ENCODE measurements at places on chromosomes 3 and 15. TPM values are rescaled to one million over a fixed set of nuclear protein-coding genes. Genes with fewer than 3 reads are reported as not detected.
A peak's percentile ranks its signal among the peaks of the same experiment; 100 is the strongest.

ZIC4 gene
- 1.6 TPM for total RNA-seq

FOXL2 gene
- total RNA-seq, result 3.7 TPM

CDHR4 gene
- not detected for total RNA-seq

CCDC9B gene
- 16.9 TPM for total RNA-seq

ZNF80 gene
- not detected for total RNA-seq

CHRNB4 gene
- total RNA-seq, result not detected

DNA sequence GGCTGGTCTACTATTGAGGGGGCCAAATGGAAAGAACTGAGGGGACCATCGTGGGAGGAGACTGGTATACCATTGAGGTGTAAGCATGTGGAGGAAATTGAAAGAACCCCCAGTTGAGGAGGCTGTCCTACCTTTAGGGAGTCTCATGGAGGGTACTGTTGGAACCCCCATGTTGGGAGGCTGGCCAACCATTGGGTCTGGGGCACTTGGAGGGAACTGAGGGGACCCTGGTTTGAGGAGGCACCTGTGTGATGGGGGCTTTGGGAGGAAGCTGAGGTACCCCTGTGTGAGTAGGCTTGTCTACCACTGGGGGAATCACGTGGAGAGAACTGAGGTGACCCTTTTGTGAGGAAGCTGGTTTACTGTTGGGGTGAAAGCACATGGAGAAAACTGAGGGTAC, 157.5 kb downstream of the FBLN2 start:
- DNase-seq, result no peak

- DNase-seq, result no peak
These were observed 177.6 kb downstream of the GHSR start for GRCh38 chr3:172270557-172271166.

DNA sequence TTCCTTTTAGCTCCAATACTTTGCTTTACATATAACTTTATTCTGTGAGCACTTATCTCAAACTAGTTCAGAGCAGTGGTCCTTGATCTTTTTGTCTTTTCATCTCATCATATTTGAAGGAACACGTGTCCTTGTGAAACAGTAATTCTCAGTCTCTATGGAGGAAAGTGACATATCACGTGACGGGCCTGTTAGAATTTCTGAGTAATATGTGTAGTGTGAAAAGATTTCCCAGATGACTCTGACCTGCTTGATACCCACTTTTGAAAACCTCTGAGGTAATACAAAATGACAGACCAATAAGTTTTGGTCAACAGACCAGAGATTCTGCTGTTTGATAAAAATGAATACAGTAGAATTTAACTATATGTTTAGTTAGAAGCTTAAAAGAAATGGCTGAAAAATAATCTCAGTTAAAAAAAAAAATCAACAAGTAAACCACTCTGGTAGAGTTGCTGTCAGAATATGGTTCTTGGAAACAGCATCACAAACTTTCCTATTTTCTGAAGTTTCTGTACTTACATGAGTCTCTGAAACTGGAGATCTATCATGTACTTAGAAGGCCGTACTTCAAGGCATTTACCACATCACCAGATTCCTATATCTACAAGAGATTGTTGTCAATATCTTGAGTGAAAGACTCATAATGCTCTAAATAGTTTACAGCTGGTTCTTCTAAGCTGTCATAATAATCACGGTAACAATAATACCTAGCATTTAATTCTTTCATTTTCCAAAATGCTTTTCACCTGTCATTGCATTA, 590.2 kb upstream of the TBL1XR1 start:
- no peak for DNase-seq

DNA sequence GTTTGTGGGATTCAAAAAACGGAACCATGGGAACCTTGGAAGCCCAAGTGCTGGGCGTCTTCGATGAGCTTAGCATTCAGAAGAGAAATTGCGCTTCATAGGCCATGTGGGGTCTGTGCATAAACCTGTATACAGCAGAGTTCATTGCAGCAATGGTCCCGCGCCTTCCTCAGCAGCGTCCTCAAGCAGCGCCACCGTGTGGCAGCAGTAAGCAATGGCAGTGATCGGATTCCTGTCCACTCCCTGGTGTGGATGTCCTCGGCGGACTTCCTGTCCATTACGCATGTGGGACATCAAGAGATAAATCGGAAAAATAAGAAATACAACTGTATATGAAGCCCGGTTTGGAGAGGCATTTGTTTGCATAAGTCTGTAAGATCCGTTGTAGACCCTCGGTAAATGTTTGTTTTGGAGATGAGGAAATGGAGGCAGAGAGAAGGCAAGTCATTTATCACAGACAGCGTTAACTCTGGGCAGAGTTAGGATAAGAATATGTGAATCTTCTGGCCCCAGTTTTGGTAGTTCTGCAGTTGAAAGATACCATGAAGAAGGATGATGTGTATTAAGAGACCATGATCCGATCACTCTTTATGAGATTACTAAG, 57.7 kb downstream of the CNTN4 start:
- DNase-seq, result peak; percentile 7

DNA sequence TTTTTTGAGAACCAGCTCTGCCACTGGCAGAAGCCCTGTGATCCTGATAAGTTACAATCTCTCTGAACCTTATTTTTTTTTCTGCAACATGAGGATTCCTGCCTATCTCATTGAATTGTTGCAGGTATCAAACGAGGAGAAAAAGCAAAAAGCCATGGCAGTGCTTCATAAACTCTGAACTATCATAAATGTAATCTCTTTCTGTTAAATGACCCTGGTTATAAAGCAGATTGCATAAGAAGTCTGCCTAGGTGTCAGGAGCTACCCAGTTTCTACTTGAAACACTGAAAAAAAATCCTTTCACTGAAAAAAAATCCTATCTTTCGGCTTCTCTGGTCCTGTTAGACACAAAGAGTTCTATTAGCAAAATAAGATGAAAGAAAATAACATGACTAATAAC, 172.7 kb downstream of the FAM43A start:
- no peak for DNase-seq

GRCh38 chr3:183087184-183087583, 12.1 kb downstream of the MCCC1 start:
- DNase-seq, result no peak

- no peak for DNase-seq
These were observed 86.2 kb downstream of the THSD4 start for GRCh38 chr15:71201477-71201876.

DNA sequence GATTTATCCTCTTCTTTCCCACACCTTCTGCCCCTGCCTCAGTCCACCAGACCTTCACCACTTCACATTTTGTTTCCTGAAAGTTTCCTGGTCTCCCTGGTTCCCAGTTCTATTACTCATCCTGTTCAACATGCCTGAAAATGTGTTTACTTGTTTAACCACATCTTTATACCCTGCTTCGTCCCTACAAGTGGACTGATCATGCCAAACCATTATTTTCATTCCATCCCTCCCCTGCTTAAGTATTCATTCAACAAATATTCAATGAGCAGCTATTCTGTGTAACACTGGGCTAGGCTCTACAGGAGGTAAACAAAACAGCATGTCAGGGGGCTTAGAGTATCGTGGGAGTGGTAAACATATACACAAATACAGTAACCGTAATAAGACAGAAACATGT, 5.5 kb downstream of the MYO5A start:
- peak; percentile 85 for DNase-seq

- peak; percentile 91 for DNase-seq
These were observed 79.1 kb upstream of the MEF2A start for GRCh38 chr15:99486371-99487336.

DNA sequence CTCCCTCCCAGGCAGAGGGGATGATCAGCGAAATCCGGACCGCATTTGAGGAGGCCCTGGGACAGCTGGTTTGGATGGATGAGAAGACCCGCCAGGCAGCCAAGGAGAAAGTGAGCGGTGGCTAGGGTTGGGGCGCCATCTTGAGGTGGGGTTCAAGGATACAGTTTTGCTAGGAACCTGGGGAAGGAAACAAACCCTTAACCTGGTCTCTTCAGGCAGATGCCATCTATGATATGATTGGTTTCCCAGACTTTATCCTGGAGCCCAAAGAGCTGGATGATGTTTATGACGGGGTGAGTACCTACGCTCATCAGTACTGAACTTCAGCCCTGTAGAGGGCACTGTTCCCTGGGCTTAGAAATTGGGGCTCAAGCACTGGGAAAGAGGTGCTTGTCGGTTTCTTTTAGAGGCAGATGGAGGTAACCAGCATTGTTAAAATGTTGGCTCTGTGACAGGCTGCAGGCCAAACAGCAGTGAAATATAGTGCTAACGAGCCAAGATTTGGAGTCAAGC, 9.6 kb upstream of the PSMD2 start:
- DNase-seq, result peak; percentile 65

GRCh38 chr15:50365971-50366370, 11.0 kb upstream of the GABPB1 start:
- DNase-seq, result no peak

- peak; percentile 65 for DNase-seq
These were observed 72.8 kb downstream of the SLC9A9 start for GRCh38 chr3:143775459-143775858.

DNA sequence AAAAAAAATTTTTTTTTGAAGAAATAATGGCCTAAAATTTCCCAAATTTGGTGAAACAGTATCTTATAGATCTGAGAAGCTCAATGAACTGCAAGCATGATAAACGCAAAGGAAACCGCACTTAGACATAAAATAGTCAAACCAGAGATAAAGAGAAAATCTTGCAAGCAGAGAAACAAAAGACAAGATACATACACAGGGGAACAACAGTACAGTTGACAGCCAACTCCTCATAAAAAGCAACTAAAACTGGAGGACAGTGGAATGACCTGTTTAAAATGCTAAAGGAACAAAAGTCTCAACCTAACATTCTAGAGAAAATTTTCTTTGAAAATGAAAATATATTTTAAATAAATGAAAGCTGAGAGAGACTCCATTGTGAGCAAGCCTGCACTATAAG, 107.5 kb downstream of the RASA2 start:
- no peak for DNase-seq

DNA sequence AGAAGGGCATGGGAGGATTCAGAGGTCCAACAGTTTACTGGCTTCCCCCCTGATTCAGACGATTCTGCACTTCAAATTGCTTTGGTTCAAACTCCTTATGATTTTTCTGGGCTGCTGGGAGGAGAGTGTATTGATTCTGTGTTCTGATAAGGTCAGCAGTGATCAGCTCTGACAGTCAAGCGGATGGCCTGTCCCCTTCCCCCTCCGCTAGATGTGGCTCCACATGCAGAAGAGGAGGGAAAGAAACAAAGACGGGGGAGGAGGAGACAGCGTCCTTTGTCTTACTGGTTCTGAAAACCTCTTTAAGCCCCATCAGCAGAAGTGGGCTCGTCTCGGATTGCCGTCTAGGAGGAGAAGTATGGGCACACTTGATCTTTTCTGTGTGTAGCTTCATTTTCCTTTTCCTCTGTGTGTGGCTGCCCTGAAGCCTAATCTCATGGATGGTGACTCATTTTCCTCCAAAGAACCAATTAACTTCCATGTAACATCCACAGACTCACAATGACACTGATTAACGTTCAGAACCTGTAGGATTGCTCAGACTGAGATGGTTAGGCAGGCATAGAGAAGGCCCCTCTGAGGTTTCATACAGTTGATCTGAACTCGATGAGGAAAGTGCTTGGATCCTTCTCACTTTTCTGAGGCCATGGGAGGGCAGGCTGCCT, 162.4 kb upstream of the PPP2R3A start:
- no peak for DNase-seq

DNA sequence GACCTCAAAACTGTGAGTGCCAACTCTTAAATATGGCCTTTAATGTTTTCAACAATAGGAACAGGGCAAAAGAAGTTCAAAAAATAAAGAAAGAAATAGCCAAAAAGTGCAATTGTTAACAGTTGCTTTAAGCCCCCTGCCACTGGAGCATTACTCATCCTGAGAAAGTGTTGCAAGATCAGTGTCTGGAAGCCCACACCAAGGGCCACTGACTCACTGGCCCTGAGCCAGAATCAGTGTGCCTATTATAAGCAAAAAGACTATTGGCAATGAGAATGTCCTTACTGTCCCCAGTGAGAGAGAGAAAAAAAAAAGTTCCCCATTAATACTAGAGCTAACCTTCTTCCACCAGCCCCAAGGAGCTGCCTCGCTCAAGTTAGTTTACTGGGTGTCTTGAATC, 480.1 kb upstream of the ZNF385D start:
- peak; percentile 7 for DNase-seq

- no peak for DNase-seq
These were observed 69.8 kb upstream of the MNS1 start for GRCh38 chr15:56534728-56535127.

- no peak for DNase-seq
These were observed 16.5 kb upstream of the KCNMB2 start for GRCh38 chr3:178519701-178520100.
